ENCODE measurements at places on chromosomes 4 and X. TPM values are rescaled to one million over a fixed set of nuclear protein-coding genes. Genes with fewer than 3 reads are reported as not detected.

GRCh38 chr4:26826721-26827120, 33.9 kb upstream of the STIM2 start:
- no peak overlapping the region for H3K27ac ChIP-seq
- no peak overlapping the region for H3K4me3 ChIP-seq
- no peaks in the 10 kb centered on the region for H3K36me3 ChIP-seq
- no peak for DNase-seq

DNA sequence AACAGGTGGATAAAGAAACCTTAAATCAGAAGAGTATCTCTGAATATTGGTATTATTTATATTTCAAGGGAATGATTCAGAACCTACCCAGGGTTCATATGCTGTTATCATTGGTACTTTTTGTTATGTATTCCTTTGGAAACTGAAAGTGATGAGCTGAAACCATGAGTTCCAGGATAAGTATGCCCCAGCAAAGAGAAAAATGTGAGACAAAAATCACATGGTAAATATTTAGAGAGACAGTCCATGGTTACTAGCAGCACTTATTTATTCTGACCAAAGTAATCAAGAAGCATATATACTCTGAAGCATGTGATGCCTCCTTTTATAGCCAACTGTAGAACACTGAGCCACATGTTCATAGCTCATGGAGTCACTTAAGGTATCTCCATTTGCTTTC, 277.7 kb downstream of the ARAP2 start:
- no peaks in the 10 kb centered on the region for H3K27me3 ChIP-seq

- peak overlapping the region; percentile 78 for H3K4me3 ChIP-seq
- H3K27ac ChIP-seq = peak overlapping the region; percentile 98
- H3K4me1 ChIP-seq = peaks cover 8% of the 10 kb centered on the region
- H3K27me3 ChIP-seq = no peaks in the 10 kb centered on the region
These were observed 498 bp downstream of the RBMX start for GRCh38 chrX:136880003-136880451.

SSX1 gene
- total RNA-seq = not detected

ANXA3 gene
- total RNA-seq = 16.5 TPM
